ENCODE measurements at places on chromosomes 3 and 15. TPM values are rescaled to one million over a fixed set of nuclear protein-coding genes. Genes with fewer than 3 reads are reported as not detected.
A peak's percentile ranks its signal among the peaks of the same experiment; 100 is the strongest.

DNA sequence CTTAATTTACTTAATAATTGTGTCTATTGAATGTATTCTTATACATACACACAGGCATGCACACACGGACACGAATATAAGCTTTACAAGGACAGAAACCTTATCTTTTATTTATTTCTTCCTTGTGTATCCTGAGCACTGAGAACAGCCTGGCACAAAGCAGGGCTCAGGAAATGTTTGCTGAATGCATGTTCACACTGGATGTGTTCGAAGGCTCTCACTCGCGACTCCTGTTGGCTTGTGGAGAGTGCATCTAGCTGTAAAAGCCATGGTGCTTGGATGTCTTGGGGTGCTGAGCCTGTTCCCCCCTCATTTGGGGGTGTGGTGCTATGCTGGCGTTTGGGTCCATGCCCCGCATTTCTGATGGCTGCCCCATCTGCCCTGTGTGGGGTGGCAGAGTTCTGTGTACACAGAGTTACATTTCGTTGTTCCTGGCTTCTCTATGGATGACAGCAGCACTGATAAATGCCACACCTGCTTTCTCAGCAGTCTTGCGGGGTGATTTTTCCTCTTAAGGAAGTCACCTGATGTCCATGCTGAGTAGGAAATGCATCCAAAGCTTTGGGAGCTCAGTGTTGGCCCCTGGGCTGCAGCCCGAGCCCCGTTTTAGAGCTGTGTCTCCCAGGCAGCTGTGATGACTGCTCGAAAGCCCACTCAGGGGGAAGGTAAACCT, 148.5 kb downstream of the IGF1R start:
- DNase-seq, result no peak

DNA sequence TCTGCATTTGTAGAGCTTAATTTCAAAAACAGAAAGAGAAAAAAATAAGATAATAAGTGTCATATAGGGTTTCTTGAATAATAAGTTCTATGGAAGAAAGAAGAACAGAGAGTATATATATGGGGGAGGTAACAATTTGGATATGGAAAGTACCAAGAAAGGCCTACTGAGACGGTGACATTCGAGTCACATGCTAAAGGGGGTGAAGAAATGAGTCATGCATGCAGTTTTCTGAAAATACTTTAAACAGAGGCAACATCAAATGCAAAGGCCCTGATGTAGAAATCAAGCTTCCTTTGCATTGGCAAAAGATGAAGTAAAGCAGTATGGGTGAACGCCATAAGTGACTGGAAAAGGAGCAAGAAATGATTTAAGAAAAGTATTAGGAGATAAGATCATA, 371.6 kb upstream of the ZNF385D start:
- no peak for DNase-seq

GRCh38 chr15:58362262-58362922, 69.4 kb upstream of the LIPC start:
- no peak for DNase-seq

GRCh38 chr15:98718426-98719136, 70.2 kb downstream of the IGF1R start:
- DNase-seq, result no peak

DNA sequence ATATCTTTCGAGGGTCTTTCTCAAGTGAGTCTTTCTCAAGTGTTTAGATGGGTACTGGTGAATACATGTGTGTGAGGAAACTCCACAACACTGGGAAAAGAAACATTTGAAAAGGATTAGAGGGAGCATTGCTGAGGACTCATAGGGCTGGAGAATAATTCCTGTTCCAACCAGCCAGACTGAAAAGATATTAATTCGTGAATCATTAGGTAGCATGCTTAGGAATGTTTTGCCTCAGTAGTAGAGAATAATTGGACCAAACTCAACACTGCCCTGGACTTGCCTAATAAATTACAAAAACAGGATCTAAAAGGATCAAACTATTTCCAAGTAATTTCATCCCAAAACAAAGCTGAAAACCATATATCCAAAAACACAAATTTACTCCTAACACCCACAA, 17.3 kb downstream of the PP2D1 start:
- DNase-seq, result no peak

- peak; percentile 75 for DNase-seq
Observed at GRCh38 chr15:52021128-52021671, 2.2 kb downstream of the MAPK6 start.

- DNase-seq, result no peak
Observed at GRCh38 chr15:62988701-62989100, 53.8 kb upstream of the TPM1 start.

- DNase-seq, result no peak
Observed at GRCh38 chr15:50249704-50250103, 15.8 kb downstream of the HDC start.

Gene TM6SF1
- total RNA-seq, result 17.4 TPM

Gene THAP10
- 4.8 TPM for total RNA-seq

Gene PEX11A
- 4.0 TPM for total RNA-seq

Gene SLC38A3
- 0.48 TPM for total RNA-seq

Measured in kidney epithelial cell (primary cell).